ENCODE measurements at places on chromosomes 5 and 9. TPM values are rescaled to one million over a fixed set of nuclear protein-coding genes. Genes with fewer than 3 reads are reported as not detected.

GRCh38 chr5:177269976-177270375 is 33.5 kb downstream of the RAB24 start:
- DNase-seq: no peak
- no peaks in the 10 kb centered on the region for H3K27me3 ChIP-seq
- no peak overlapping the region for H3K27ac ChIP-seq
- peaks cover 98% of the 10 kb centered on the region for H3K36me3 ChIP-seq
- H3K4me3 ChIP-seq: no peak overlapping the region

DNA sequence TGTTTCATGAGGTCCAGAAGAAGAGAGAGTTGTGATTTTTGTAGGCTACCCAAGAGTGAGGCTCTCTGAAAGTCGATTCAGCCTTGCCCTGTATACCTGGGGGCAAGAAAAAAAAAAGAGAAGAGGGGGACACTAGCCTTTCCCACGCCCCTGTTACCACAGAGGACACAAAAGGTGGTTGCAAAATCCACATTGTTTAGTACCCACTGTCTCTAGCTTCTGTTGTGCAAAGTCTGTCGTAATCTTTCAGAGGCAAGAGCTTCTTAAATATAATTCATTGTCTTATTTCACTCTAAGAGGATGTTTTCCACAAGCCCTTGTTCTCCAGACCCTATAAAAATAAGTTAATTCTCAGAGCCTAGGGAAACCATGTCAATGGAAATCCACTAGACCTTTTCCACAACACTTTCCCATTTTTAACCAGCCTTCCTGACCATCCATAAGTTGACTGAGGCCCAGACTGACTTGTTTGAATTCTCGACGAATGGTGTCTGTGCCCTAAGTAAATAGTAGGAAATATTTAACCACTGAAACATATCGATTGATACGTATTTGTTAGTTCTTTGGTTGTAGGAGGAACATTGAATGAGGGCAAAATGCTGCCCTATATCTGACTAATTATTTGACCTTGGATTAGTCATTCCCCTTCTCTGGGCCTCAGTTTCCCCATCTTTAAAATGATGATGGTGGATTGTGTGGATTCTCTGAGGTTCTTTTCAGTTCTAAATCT is 182.7 kb downstream of the PAPPA start:
- no peak for DNase-seq
- no peaks in the 10 kb centered on the region for H3K4me1 ChIP-seq
- no peak overlapping the region for H3K27ac ChIP-seq
- no peak overlapping the region for H3K4me3 ChIP-seq
- H3K27me3 ChIP-seq: no peaks in the 10 kb centered on the region
- no peaks in the 10 kb centered on the region for H3K36me3 ChIP-seq

DAPK1 gene
- 196 TPM for total RNA-seq

PPWD1 gene
- total RNA-seq: 39.2 TPM

- H3K4me3 ChIP-seq: no peak overlapping the region
- no peak for DNase-seq
- no peak overlapping the region for H3K27ac ChIP-seq
Observed at GRCh38 chr9:105860516-105860915, 166.2 kb downstream of the TMEM38B start.

DNA sequence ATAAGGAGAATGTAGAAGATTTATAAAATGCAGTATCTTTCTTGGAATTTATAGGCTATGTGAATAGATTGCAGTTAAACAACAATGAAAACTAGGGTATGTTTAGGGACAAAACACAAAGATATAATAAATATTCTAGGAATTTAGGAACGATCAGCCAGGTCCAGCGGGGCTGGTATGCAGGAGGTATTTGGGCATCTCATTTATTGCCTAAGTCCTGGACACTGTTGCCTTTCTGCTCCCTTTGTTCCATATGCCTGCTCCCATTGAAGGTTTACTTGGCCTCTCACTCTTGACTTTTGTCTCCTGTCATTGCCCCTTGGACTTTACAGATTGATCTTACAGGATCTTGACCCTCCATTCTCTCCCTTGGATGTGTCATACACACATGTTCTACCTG is 55.9 kb downstream of the SNX24 start:
- peaks cover 3% of the 10 kb centered on the region for H3K4me1 ChIP-seq
- H3K4me3 ChIP-seq: no peak overlapping the region
- H3K27ac ChIP-seq: no peak overlapping the region

- no peak overlapping the region for H3K27ac ChIP-seq
- no peaks in the 10 kb centered on the region for H3K27me3 ChIP-seq
- no peaks in the 10 kb centered on the region for H3K36me3 ChIP-seq
Observed at GRCh38 chr5:11733185-11733839, 170.9 kb downstream of the CTNND2 start.
